CD4-positive, alpha-beta T cell treated with Interleukin-10 for 1 hour (primary cell): ENCODE measurements at places on chromosomes 7 and 10.

- no peak for DNase-seq
Observed at GRCh38 chr10:73439605-73440312, 6.4 kb upstream of the MSS51 start.

GRCh38 chr7:17436126-17436525, 137.7 kb downstream of the AHR start:
- DNase-seq: no peak

DNA sequence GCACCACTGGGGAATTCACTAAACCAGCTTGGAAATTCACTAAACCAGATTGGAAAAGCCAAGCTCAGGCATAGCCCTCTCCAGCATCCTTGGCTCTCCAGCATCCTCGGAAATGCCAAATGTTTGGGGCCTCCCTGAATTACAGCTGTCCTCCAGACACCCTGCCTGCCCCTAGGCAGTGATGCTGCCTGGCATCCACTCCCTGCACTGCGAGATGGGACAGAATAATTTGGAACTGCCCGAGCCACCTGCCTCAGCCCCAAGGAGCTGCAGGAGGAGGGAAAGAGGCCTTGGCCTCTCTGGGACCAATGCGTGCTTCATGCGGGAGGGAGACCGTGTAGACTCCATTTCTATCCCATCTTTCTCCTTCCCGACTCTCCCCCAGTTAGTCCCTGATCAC, 64.3 kb downstream of the INSIG1 start:
- DNase-seq: no peak

- DNase-seq: no peak
Observed at GRCh38 chr10:47042780-47043750, 131.8 kb downstream of the PTPN20 start.

GRCh38 chr7:2225336-2225735, 7.4 kb downstream of the MAD1L1 start:
- DNase-seq: no peak

DNA sequence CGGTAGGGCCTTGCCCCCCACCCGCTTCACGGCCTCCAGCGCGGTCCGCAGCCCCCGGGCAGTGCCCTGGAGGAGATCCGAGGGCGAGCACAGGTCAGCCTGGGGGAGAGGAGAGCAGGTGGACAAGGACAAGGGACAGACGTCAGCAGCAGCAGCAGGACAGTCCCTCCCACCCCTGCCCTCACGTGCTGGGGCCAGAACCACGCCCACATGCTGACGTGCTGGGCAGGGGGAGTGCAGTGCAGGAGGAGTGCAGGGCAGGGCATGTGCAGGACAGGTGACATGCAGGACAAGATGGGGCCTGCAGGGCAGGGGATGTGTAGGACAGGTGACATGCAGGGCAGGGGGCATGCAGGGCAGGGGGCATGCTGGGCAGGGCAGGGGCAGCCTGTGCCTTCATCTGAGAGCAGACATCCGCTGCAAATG, 1.5 kb upstream of the SAP25 start:
- DNase-seq: no peak

DNA sequence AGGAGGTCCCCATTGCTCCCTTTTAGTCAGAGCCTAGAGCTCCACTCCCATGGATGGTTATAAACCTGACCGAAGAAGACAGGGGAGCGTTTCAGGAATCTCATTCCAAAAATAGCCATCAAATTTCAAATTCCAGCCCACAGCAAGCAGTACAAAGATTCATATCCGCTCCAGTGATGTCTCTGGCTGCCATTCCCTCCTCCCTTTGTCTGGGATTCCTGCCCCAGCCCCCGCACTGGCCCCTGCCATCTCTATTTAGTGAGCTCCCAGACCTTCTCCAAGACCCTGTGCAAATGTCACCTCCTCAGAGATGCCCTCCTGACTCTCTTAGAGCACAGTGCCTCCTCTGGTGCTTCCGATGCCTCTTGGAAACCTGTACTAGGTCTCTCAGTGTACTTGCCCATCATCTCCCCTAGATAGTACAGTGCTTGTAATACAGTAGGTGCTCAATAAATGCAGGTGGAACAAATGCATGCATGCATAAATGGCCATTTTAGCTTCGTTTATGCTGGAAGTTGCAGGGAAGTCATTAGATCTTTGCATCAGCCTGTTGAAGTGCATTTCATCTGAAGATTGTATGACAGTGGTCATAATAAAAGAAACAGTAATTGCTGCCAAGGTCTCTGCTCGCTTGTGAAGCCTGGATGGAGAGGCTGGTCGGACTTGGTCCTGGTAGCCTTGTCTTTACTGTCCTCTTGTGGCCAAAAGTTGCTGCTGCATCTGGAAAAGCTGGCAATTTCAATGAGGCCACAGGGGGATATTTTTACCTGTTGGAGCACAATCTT, 32.0 kb upstream of the HABP2 start:
- peak; percentile 28 for DNase-seq

DNA sequence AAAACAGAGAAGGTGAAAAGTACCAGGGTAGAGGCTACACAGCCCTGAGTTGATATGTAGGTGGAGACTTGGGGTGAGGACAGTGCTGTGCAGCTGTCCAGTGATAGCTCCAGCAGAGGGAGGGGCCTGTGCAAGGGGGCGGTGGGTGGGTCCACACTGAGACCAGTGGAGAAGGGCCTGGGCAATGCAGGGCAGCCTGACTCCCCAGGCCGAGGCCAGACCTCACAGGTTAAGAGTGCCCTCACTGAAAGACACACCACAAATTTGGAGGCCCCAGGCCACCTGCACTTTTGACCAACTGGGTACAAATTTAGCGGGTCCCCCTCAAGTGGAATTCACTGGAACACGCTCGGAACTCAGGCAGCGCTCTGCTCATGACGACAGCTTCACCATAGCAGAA, 6.7 kb upstream of the RASGEF1A start:
- no peak for DNase-seq

DNA sequence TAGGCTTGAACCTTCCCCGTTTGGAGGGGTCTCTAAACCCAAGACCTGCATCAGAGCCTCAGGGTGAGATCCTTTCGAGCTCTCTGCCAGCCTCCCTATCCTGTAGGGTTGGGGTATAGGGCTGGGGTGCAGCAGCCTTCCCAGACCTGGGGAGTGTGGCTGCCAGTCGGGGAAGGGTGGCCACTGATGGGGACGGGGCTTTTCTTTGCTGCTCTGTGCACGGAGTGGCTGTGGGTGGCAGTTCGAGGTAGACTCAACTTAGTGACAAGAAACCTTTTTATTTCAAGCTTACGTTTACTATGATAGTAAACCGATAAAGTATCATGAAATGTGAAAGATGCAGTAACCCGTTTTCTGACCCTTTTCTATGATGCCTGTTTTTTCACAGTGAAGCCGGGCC, 13.0 kb downstream of the ZNF316 start:
- no peak for DNase-seq

GRCh38 chr10:78511324-78512204, 477.9 kb downstream of the RPS24 start:
- no peak for DNase-seq

- no peak for DNase-seq
Observed at GRCh38 chr7:43314379-43315158, 202.1 kb downstream of the HECW1 start.

DNA sequence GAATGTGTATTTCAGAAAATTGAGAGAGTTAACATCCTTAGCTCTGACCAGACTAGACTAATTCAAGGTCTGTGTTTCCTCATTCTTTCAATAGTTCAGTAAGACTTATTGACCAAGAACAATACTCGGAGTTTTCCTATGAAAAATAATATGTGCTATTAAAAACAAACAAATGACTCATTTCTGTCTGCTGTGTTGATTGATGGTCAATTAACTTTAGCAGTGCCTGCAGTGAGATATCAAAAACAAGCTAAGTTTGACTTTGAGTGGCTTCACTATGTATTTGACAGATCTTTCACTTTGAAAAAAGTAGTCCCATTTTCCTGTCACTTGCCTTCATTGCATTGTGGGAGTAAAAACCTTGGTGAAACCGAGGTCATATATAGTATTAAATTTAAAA, 91.0 kb downstream of the GNAT3 start:
- DNase-seq: no peak

DNA sequence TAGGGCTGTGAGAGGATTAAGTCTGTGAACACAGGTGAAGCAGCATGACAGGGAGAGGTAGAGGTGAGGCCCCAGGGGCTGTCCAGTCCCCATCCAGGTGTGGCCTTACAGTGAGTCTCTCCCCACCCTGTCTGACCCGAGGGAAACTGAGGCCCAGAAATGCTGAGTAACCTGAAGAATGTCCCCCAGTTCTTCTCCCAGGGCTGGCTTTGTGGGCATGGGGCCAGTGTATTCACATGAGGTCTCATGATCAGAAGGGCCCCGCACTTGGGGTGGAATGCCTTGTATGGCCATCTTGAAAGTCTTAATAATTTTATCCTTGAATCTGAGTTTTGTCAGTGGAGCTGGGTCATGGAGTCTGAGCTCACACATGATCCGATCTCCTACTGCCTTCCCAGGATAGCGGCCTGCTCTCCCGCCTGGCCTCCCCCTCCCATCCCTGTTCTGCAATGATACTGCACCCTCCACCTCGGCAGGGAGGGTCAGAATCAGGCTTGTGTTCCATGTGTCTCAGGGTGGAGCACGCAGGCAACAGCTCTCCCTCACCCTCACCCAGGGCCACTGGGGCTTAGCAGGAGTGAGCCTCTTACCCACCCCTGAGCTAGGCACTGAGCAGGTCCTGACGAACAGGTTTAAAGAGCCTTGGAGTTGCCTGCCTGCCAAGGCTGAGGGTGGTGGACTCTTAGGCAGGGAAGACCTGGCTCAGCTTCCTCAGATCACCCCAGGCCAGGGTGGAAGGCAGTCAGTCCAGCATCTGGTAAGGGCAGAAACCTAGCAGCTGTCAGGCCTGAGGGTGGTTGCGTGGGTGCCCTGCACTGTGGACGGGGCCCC, 41.4 kb upstream of the NPFFR1 start:
- DNase-seq: no peak

DNA sequence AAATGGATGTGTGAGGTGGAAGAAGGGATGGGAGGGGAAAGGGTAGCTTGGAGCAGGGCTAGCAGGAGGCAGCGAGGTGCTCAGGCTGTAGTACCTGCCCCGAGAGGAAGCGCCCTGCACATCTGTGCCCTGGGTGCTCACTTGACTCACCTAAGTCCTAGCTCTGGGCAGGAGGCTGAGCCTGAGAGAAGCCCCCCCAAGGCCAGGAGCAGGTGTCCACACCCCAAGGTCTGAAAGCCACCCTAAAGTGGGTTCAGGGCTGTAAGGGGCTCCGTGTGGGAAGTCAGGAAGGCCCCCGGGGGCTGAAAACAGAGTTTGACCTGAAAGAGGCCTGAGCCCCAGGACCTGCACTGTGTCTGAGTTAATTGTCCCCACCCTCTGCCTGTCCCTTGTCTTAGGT, 95.8 kb upstream of the PODXL start:
- DNase-seq: no peak

GRCh38 chr10:14162629-14163344, 167.9 kb downstream of the FRMD4A start:
- DNase-seq: no peak

DNA sequence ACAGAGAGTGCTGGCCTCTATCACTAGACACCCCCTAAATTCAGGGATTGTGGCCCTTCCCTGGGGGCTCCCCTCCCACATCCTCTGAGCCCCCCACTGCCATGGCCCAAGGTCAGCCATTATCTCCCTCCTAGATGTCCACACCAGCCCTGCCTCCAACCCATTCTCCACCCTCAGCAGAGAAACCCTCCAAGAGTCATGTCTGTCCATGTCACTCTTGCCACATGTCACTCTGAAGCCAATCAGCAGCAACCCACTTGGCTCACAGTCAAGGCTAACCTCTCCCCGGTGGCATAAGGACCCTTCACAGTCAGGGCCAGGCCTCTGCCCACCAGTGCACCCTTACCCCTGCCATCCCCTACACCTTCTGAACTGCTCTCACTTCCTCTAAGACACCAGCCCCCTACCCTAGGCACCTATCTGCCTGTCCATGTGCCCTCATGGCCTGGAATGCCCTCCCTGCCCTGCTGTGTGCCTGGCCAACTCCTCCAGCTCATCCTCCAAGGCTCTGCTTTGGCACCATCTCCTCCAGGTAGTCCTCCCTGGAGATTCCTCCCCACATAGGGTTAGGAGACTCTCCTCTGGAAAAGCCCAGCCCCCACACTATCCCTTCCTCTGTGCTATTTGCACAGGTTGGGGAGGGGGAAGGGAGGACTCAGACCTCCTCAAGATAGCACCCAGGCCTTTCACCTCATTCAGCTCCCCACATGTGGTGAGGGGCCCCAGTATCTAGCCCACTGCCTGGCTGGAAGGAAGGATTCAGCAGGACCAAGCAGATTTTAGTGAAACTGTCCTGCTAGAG, 83.7 kb downstream of the GRID1 start:
- no peak for DNase-seq

DNA sequence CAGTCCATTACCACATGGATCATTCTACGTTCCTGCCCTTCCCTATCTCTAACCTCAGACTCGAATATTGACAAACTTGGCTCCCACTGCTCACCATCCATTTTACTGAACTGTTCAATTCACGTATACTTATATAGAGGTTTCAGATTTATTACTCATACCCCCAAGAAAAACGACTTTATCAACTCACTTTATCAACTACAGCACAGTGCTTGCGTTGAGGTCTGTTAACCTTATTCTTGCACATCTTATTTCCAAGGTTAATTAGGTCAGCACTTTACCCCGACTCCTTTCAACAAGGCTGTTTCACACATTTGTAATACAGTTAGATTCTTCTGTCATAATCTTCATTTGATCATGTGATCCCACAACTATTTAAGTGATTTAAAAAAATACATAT, 162.3 kb upstream of the AHR start:
- no peak for DNase-seq

GRCh38 chr7:128370491-128370890, 9.0 kb upstream of the PRRT4 start:
- no peak for DNase-seq

DNA sequence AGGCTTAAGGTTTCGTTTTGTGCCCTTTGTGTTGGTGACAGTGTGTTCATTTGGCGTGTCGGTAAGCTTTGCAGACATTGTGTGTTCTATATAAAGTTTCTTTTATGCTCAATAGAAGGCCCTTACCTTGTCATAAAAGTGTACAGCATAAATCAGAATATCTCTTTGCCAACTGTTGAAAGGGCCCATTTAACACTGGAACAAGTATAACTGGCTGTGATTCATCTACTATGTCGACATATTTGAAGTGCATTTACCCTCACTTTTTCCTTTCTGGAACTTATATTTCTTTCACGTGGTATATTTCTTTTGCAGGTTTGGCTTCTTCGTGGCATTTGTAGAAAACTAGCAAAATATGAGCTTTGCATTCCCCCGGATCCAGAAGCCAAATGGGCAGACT, 32.7 kb downstream of the EEPD1 start:
- no peak for DNase-seq
